CD4-positive, alpha-beta T cell treated with Interleukin-6 at 100 ng/mL for 8 hours (primary cell): ENCODE measurements at places on chromosomes 12 and 14.

GRCh38 chr14:92650581-92651105, 97.8 kb downstream of the LGMN start:
- DNase-seq, result no peak

GRCh38 chr12:63206494-63206893, 55.5 kb upstream of the AVPR1A start:
- DNase-seq, result no peak

GRCh38 chr12:533718-534117, 74.0 kb downstream of the B4GALNT3 start:
- no peak for DNase-seq

GRCh38 chr12:108106599-108106998, 22.5 kb upstream of the WSCD2 start:
- no peak for DNase-seq
